Stomach (tissue), 19 donors: ENCODE measurements at places on chromosomes 2 and 18.

DNA sequence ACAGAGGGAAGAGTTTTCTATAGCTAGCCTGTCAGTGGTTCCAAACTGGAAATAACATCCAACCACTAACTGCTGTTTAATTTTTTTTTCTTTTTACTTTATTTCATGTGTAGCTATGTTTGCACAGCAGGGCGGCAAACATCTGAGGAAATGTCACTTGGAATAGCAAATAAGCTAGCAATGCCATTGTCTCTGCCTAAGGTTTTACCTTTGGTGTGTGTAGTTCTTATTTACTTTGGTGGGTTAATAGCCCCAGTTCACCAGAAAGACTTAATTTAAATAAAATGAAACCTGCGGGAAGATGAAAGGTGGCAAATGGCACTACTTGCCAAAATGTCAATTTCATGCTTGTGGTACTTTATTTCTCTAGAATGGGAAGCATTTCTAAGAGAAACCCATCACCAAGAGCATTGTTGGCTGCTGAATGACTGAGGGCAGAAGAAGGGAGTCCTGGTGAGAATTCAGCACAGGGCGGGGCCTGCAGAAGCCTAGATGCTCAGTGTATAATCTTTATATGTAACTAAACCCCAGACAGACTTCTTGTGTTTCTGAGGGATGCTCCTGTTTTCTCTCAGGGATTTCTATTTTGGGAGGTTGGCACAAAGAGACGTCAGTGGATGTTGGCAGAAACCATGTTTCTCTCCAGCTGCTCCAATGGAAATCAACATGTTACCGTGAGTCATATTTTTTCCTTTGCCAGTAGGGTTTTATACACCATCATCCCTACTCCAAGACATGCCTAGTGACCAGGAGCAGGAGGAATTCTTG, 300.4 kb upstream of the NT5C1B start:
- DNase-seq: no peak

GRCh38 chr2:226115102-226115831, 684.4 kb downstream of the IRS1 start:
- DNase-seq: no peak

DNA sequence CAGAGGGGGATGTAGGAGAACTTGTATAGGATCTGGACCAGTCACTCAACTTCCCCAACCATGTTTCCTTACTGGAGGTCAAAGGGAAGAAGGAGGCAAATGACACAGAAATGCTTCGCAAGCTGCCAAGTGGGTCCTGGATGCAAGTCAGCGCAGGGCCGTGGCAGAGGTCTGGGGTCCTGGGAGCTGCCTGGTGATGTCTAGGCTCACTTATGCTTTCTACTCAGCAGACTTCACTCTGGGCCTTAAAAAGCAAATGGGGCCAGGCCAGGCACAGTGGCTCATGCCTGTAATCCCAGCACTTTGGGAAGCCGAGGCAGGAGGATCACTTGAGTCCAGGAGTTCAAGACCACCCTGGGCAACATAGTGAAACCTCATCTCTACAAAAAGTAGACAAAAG, 19.9 kb downstream of the HS1BP3 start:
- DNase-seq: no peak

- no peak for DNase-seq
Measured at GRCh38 chr2:132037527-132038178, 124.1 kb downstream of the ANKRD30BL start.

DNA sequence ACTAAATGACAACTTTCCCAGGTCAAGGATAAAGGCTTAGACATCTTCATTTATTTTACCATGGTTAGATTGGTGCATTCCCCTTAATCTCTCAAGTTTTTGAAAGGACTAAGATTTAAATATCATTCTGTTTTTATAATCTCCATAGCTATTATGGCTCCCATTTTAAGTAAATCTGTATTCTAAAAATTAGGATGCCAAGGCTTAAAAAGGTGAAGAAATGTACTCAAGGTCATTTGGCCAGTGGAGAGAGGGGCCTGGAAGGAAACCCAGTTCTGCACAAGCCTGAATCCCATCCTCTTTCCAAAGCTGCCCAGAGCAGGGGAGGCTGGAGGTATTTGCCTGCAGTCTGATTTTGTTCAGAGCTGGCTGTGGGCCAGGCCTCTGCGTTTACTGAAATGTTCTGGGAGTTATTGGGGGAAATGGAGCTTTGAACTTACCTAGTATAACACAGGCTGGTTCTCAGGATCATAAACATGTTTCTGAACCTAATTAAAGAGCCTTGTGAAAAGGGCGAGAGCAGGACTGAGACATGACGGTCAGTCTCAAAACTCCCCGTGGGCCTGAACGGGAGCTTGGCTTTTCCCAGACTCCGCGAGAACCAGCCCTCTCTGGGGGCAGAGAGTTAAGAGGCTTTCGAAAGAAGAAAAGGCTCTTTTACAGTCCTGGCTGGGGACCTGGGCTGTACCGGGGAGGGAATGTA, 85.6 kb downstream of the DDX1 start:
- DNase-seq: no peak

DNA sequence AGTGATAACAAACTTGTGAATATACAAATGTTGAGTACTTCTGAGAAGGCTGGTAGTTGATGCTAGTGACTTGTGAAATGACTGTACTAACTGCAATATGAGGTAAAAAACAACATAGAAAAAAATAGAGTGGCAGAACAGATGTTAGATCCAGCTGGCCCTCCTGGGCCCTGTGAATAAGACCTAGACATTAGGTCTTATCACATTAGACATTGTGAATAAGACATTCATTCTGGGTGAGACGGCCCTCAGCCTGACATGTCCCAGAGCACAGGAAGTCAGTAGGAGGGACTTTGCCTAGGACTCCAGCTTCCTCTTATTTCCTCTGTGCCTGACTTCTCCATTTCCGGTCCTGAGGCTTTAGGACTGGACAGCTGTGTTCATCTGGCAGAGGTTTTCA, 22.9 kb downstream of the DOK1 start:
- peak; percentile 44 for DNase-seq

- DNase-seq: peak; percentile 91
Measured at GRCh38 chr2:182077448-182078142, 91.9 kb downstream of the PPP1R1C start.

- DNase-seq: peak; percentile 41
Measured at GRCh38 chr2:112784199-112785189, at the start of gene IL1A. Gene IL1A (minus strand): TSS chr2:112784493. CDS start chr2:112783770, 723 bp downstream.

GRCh38 chr18:76928179-76928868, 106.0 kb downstream of the ZNF236 start:
- no peak for DNase-seq

GRCh38 chr2:241036964-241037421, 38.6 kb downstream of the SNED1 start:
- no peak for DNase-seq

- no peak for DNase-seq
Measured at GRCh38 chr2:226701052-226701451, 98.6 kb downstream of the IRS1 start.
